T-helper 2 cell treated with Interferon-gamma antibody and Interleukin-4, amounts not matched to agents 5 μg/mL and 100 μg/mL, for 36 hours (primary cell): ENCODE measurements at places on chromosomes 7 and 10.

DNA sequence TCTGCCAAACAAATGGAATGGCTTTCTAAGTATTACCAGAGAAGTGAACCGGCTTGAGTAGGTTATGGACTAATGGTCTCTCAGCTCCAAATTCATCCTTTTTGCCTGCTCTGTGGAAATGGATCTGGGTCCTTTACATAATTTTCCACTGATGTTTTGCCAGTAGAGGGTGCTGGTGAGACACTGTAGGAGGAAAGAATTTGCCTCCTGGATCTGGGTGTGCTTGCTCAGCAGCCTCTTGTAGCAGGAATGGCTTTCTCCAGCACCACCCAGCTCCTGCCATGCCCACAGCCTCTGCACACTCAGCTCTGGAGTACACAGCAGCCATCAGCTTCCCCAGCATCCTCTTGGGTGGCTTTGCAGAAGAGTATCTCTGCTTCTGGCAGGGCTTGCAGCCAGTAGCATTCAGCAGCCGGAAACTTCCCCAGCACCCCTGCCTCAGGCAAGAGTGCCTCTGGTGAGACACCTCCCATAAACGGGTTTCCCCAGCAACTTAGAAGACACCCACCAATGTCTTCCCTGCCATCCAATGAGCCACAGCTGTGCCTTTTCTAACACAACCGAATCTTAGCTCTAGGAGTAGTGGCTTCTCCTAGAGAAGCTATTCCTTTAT lies 235.0 kb upstream of the PLPP4 start:
- no peak for DNase-seq

DNA sequence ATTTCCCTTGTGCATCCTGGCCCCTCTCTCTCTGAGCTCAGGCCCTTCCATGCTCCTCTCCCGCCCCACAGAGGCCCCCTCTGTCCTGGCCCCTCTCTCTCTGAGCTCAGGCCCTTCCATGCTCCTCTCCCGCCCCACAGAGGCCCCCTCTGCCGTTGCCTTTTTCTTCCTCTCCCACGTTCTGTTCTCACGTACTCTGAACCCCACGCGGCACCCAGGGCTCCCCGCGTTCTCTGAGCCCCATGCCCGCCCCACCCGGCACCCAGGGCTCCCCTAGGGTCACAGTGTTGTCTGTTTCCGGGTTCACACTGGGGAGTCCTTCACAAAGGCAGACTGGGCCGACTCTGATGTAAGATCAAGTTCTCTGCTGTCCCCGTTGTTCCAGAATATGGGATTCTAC lies 336.8 kb downstream of the DNAJB6 start:
- no peak for DNase-seq

DNA sequence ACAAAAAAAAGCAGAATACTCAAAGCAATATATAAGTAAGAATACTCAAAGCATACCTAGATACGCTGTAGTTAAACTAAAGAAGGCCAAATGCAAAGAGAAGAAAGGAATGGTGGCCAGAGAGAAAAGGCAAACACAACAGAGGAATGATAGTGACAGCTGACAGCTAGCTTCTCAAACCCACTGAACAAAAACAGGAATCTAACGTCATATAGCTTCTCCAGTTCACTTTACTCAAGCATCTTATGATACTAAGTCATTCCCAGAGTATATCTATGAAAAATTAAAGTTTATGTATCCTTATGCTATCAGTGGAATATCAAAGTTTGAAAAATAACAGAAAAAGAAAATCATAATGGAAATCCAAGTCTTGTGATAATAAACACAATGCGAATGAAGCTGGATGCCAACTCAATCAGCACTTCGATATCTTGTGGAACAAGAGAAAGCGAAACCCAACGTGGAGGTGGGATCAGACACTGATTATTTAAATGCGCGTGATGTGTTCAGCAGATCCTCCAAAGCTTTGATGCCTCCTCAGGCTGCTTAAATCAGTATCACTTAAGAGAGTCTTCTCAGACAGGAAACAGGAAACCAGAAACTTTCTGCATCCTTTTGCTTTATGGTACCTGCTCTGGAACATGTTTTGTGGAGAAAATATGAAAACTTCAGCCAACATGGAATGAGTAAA lies 102.8 kb downstream of the PIP4K2A start:
- peak; percentile 64 for DNase-seq

DNA sequence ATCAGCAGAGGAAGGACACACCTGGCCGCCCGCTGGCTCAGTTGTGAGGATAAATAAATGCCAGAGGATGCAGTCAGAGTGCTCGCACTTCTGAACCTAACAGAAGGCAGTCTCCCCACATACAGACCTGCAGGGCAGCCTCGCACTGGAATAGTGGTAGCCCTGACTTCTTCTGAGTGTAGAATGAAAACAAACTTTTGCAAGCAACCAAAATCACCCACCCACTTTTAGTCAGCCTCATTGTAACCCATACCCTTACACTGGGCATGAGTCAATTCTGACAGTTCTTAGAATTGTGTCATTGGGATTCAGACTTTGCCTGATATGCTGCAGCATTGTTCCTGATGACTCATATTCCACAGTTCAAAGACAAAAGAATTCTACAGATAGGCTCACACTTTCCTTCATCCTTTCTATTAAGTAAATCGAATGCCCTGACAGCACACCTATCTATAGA lies 167.0 kb upstream of the CDK1 start:
- peak; percentile 44 for DNase-seq

DNA sequence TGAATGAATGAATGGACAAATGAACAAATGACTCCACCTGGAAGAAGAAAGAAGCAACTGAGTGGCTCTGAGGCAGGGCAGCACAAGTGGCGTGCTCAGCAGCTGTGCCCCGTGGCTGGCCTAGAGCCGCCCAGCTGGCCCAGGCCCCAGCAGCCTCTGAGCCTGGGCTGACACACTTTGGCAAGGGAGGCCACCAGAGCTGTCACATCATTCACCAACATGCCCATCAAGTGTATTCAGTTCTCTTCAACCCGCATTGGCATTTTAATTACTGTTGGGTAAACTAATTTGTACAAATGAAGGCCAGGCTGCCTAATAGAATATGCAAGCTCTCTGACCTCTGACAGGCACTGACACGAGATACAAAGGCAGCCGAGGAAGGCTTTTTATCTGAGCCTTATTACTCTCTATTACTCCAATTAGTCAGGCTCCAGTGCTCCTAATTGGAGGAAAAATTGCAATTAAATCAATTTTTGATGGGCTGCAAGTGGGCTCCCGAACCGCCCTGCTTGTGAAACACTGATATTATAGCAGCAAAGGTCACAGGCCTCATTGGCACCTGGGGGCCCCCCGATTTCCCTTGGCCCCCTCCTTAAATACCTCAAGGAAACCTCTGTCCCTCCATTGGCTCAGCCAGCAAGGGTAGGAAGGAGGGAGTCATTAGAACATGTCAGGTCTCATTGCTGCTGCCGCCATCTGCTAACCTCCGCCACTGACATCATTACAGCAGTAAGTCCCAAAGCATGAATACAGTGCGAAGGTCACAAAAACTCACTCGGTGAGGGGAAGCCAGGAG lies 41.9 kb downstream of the DPCD start:
- DNase-seq: no peak
